T-helper 17 cell (primary cell): ENCODE measurements at places on chromosomes 1 and 21.
A peak's percentile ranks its signal among the peaks of the same experiment; 100 is the strongest.

DNA sequence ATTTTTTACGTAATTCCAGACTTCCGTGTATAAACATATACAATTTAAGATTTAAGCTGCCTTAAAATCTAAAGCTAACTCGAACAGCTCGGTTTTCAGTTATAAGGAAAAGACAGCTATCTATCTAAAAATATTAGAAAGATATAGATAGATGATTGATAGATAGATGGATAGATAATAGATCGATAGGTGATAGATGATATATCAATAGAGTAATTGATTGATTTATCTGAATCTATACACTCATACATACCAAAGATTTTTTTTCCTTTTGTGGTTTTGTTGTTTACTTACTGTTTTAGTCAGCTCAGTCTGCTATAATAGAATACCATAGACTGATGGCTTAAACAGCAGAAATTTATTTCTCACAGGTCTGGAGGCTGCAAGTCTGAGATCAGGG lies 278.5 kb upstream of the PLD5 start:
- no peak overlapping the region for H3K27ac ChIP-seq
- no peak for DNase-seq
- no peaks in the 10 kb centered on the region for H3K27me3 ChIP-seq
- no peak overlapping the region for H3K4me3 ChIP-seq
- no peaks in the 10 kb centered on the region for H3K36me3 ChIP-seq

DNA sequence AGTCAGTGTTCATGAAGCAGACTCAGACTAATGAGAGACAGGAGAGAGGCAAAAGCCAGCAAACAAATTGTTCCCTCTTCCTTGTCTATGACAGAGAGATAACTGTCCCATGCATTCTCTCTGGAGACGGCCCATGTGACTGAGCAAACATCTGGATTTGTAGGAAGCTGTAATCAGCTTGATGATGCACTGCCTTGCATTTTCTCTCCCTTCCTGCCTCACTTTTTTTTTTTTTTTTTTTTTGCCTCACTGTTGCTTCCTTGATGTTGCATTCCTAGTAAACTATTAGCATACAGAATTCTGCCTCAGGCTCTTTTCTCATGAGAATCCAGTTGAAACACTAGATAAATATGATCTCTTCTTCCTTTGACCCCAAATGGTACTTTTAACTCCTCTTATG lies 134.5 kb downstream of the HHIPL2 start:
- no peak overlapping the region for H3K27ac ChIP-seq
- no peak overlapping the region for H3K4me3 ChIP-seq
- no peaks in the 10 kb centered on the region for H3K27me3 ChIP-seq

DNA sequence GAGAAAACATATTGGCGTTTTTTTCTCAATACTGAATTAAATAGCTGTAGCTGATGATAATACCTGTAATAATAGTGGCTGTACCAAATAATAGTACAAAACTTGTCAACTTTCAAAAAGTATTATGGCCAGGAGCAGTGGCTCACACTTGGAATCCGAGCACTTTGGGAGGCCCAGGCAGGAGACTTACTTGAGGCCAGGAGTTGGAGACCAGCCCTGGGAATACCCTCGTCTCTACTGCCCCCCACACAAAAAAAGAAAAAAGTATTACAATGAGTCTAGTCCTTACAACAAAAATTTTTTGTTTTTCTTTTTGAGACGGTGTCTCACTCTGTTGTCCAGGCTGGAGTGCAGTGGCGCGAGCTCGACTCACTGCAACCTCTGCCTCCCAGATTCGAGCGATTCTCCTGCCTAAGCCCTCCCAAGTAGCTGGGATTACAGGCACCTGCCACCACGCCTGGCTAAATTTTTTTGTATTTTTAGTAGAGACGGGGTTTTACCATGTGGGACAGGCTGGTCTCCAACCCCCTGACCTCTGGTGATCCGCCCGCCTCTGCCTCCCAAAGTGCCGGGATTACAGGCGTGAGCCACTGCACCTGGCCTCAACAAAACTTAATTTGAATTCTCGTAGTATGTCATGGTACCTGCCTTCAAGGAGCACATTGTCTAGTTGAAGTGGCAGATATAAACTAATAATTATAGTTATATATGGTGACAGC lies 1.4 kb downstream of the RBBP4 start:
- DNase-seq, result no peak
- H3K36me3 ChIP-seq, result peaks cover 6% of the 10 kb centered on the region
- H3K27me3 ChIP-seq, result no peaks in the 10 kb centered on the region
- H3K4me1 ChIP-seq, result peaks cover 48% of the 10 kb centered on the region

- H3K4me1 ChIP-seq, result peaks cover 13% of the 10 kb centered on the region
- H3K36me3 ChIP-seq, result peaks cover 7% of the 10 kb centered on the region
- no peak overlapping the region for H3K27ac ChIP-seq
- H3K4me3 ChIP-seq, result no peak overlapping the region
- no peak for DNase-seq
Observed at GRCh38 chr1:203828002-203828401, 32.6 kb downstream of the ZBED6 start.

DNA sequence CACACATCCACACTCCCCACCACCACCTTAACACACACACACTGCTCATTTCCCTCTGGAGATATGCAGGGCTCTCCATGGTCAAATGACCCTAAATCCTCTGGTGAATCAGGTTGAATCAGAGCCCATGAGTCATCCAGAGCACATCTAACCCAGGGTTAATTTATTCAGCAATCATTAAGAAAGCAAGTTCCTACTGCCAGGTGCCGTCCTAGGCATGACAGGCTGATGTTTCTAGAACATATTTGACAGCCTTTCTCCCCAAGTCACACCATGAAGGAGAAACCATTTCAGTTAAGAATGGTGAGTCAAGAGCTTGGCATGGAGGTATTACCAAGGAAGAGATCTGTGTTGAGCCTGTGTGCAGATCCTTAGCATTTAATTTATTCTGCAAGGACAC lies 194.3 kb upstream of the CAMK1G start:
- H3K36me3 ChIP-seq, result peaks cover 2% of the 10 kb centered on the region
- no peak for DNase-seq
- H3K27me3 ChIP-seq, result peaks cover 23% of the 10 kb centered on the region
- H3K4me1 ChIP-seq, result no peaks in the 10 kb centered on the region
- no peak overlapping the region for H3K27ac ChIP-seq

DNA sequence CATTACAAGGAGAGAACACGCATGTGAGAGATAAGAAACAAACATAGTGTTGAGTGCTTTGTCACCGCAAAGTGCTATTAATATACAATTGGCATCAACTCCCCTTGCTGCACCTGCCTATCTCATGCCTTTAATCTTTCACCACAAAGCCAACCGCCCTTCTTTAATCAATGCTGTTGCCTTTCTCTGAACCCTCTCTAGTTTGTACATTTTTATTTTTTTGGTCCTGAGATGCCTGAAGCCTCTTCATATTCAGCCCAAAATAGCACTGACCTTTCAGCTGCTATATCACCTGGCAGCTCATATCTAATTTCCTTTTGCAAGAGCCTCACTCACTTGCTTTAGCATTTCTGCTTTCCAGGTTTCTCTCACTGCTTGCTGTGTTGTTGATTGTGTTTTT lies 504.7 kb downstream of the NUF2 start:
- H3K27ac ChIP-seq, result no peak overlapping the region
- no peaks in the 10 kb centered on the region for H3K27me3 ChIP-seq
- DNase-seq, result no peak
- H3K4me3 ChIP-seq, result no peak overlapping the region
- no peaks in the 10 kb centered on the region for H3K36me3 ChIP-seq
- H3K4me1 ChIP-seq, result no peaks in the 10 kb centered on the region

GRCh38 chr1:224405604-224405970 lies 29.0 kb downstream of the WDR26 start:
- H3K4me1 ChIP-seq, result peaks cover 30% of the 10 kb centered on the region
- no peak for DNase-seq
- peak overlapping the region; percentile 22 for H3K4me3 ChIP-seq

GRCh38 chr21:28086861-28087581 lies 905.7 kb downstream of the LTN1 start:
- H3K4me1 ChIP-seq, result no peaks in the 10 kb centered on the region
- DNase-seq, result no peak
- no peaks in the 10 kb centered on the region for H3K27me3 ChIP-seq
- no peaks in the 10 kb centered on the region for H3K36me3 ChIP-seq

DNA sequence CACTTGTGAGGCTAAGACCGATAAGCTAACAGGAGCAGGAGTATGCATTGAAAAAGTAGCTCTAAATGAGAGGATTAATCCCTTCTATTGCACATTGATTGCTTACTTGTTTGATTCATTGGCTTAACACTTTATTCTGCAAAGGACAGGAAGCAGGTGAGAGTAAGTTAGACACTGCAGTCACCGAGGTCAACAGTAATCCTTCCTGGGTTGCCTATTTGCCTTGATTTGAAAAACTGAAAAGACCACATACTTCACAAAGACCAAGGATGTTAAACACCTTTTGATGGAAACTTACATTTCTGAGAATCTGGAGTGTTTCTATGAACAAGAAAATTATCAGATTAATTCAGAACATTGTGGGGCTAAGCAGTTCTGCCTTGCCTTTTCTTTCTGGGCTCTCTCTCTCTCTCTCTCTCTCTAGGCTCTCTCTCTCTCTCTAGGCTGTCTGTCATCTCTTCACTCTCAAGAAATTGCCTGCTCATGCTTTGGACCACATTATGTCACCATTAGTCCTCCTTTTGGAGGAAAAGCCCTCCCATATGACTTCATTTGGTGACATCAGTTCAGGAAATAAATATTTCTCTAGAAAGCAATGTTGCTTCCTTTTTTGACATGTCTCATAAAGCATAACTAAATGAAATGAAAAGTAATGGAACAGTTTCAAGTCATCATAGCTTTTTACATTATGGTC lies 103.8 kb downstream of the TNFSF18 start:
- H3K4me1 ChIP-seq, result peaks cover 8% of the 10 kb centered on the region
- DNase-seq, result no peak
- H3K27ac ChIP-seq, result peak overlapping the region; percentile 22
- peaks cover 3% of the 10 kb centered on the region for H3K36me3 ChIP-seq

DNA sequence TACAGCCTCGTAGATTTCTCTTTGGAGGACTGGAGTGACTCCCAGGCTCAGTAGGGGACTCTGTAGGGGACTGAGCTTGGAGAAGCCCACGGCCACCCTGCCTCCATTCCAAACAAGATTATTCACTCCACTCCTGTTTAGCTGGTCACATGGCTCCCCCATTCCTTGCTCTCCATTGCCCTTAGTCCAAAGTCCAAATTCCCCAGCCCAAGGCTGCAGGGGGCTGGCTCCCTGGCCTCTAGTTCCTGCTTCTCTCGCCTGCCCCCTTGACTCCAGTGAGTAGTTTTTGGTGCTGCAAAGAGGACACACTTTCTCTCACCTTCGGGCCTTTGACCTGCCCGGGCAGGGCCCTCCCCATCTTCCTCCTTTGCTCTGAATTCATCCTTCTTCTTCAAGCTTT lies 403.3 kb downstream of the KIF26B start:
- no peaks in the 10 kb centered on the region for H3K36me3 ChIP-seq
- H3K4me3 ChIP-seq, result no peak overlapping the region
- no peaks in the 10 kb centered on the region for H3K4me1 ChIP-seq
- DNase-seq, result no peak

- H3K4me1 ChIP-seq, result peaks cover 8% of the 10 kb centered on the region
- DNase-seq, result no peak
- H3K36me3 ChIP-seq, result peaks cover 2% of the 10 kb centered on the region
- H3K27me3 ChIP-seq, result peaks cover 45% of the 10 kb centered on the region
Observed at GRCh38 chr1:107135463-107135862, 5.4 kb upstream of the NTNG1 start.

DNA sequence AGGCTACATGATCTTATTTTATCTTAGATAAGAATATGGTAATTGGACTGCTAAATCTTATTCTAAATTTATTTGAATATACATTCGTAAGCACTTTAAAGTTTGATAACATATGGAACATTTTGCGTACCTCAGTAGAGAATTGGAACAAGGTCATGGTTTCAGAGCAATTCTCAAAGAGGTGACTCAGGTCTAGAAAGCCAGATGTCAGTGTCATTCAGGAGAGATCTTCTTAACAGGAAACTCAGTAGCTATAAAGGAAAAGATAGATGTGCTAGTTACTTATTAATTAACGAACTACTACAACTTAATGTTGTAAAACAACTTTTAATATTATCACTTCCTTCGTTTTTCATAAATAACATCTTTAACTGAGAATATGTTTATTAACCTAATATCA lies 142.5 kb downstream of the USP25 start:
- H3K4me1 ChIP-seq, result peaks cover 5% of the 10 kb centered on the region
- H3K36me3 ChIP-seq, result peaks cover 6% of the 10 kb centered on the region
- H3K27ac ChIP-seq, result no peak overlapping the region
- no peaks in the 10 kb centered on the region for H3K27me3 ChIP-seq
